CD4-positive, CD25-positive, alpha-beta regulatory T cell (primary cell): ENCODE measurements at places on chromosomes 13 and 19. TPM values are rescaled to one million over a fixed set of nuclear protein-coding genes. Genes with fewer than 3 reads are reported as not detected.
A peak's percentile ranks its signal among the peaks of the same experiment; 100 is the strongest.

DNA sequence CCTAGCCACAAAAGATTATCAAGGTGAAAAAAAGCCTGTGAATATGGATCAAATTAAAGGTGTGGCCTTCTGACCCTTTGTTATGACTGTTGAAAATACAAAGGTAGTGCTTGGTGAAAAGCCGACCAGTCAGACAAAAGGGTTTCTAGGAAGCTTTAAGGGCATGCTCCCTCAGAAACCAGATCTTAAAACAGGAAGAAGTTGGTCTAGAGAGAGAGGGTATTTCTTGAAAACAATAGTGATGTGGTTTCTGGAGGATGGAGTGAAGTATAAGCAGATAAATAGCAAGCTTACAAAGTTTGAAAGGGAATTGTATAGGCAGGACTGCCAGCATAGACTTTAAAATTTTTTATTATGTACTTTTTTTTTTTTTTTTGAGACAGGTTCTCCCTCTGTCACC lies 5.0 kb upstream of the EID2 start:
- no peak for DNase-seq

DNA sequence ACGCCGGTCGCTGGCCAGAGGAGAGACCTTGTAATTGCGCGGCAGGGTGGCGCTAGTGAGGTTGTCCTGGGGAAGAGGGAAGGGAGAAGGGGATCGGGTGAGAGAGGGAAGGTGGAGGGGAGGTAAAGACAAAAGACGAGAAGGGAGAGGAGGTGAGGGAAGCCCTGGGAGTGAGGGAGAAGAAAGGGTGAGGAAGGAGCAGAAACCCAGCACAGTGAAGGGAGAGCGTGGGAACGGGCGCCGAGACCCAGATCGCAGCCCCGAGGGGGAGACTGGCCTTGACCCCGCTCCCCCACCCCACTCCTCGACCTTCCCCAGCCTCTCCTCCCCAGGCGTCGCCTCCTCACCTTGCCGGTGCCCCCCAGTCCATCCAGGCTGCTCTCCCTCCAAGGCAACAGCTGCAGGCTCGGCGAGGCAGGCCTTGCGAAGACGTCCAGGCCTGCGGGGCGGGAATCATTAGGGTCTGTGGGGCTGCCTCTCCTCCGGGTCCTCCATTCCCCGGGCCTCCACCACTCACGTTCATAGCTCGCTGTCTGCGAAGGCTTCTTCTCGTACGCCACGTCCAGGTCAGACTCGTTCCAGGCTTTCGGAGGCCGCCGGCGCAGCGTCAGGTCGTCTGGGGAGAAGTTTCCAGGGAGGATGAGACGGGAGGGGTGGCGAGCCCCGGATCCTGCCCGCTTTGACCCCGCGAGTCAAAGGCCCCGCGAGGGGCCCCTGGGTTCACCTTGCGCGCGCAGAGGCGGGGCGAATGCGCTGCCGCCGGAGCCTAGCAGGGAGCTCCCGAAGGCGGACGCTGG lies 8.8 kb downstream of the PPP1R13L start:
- DNase-seq: no peak

GRCh38 chr19:2701361-2702169 lies 929 bp downstream of the GNG7 start:
- no peak for DNase-seq

HSH2D gene
- total RNA-seq: 45.5 TPM

- DNase-seq: peak; percentile 87
Observed at GRCh38 chr13:45367358-45367757, 26.4 kb upstream of the TPT1 start.

- DNase-seq: peak; percentile 67
Observed at GRCh38 chr13:71290963-71291841, 575.8 kb downstream of the DACH1 start.

- no peak for DNase-seq
Observed at GRCh38 chr19:42131149-42132029, 857 bp downstream of the POU2F2 start.

DNA sequence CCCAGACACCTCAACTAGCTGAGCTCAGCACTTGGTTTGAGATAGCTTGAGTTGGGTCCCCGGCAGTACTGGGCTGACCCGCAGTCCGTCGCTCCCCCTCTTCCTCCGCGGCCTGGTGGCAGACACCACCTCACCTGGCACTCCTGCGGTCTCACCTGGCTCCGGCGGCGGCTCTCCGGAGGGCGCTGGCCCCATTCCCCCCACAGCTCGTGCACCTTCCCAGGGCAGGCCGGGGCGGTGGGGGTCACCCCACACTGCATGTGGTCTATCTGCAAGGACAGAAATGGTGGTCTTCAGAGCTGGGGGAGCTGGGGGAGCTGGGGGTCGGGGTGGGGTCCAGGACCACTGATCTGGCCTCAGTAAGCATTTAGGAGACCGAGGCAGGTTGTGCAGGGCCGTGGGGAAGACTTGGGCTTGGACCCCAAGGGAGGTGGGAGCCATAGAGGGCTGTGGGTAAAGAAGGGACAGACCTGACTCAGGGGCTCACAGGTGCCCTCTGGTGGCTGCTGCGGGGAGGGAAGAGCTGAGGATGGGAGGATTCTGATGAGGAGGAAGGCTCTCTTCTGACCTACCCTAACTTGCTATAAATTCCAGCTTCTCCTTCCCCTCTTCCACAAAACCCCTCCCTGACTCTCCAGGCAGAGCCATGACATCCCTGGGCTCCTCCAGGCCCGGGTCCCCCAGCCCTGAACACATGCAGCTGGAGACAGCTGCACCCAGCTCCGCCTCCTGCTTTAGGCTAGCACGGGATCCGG lies 6.7 kb upstream of the PLIN4 start:
- DNase-seq: peak; percentile 60

DNA sequence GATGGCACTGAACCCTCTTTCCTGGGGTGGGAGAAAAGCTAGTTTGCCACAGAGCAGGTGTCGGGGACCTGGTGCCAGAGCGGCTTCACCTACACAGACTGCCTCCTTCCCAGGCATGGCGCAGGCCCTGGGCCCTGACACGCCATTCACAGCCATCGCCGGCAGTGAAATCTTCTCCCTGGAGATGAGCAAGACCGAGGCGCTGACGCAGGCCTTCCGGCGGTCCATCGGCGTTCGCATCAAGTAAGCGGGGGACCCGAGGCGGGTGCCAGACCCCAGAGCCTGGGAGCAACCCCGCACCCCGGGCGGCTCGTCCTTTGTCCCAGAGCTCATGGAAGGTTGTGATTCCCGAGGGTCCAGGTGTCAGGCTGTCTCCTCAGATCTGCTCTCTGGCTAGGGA lies 10.0 kb downstream of the LHB start:
- no peak for DNase-seq

MAP2K2 gene
- 98.2 TPM for total RNA-seq

DNA sequence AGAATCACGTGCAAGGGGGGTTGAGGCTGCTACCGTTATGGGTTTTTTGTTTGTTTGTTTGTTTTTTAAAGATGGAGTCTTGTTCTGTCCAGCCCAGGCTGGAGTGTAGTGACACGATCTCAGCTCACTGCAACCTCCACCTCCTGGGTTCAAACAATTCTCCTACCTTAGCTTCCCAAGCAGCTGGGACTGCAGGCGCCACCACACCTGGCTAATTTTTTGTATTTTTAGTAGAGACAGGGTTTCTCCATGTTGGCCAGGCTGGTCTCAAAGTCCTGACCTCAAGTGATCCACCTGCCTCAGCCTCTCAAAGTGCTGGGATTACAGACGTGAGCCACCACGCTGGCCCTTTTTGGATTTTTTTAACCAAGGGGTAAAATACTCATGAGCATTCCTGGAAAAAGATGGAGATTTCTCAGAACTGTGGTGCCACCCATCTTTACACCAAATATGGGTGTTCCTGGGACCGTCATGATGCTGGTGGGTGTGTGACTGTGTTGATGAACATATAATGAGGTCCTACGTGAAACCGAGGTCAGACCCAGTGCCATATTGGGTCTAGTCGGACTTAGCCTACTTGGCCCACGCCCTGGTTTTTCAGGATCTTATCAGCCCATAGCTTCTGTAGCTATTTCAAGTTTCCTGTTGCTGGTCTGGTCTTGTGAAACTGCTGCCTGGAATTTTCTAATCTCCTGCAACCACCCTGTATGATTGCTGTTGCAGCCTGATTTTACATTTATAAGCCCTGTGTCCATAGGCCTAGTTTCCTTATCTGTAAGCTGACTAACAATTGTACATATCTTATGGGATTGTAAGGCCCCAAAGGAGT lies 6.2 kb downstream of the PPP1R15A start:
- no peak for DNase-seq

DNA sequence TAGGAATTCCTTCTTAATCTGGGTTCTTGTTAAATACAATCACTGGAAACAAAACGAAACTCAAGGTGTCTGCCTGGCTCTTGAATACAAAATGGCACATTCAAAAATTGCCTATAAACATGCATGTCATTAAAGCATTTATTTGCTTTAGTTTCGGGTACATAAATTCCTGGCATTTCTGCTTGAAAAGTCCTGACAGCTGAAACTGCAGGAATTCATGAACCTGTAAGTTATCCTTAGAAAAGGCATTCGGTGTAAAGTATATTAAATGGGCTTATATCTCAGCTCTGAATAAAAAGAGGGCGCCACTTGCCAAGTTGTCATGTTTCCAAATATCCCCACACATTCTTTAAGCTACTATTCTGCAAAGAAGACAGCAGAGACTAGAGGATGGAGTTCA lies 32.9 kb downstream of the RXFP2 start:
- no peak for DNase-seq

DNA sequence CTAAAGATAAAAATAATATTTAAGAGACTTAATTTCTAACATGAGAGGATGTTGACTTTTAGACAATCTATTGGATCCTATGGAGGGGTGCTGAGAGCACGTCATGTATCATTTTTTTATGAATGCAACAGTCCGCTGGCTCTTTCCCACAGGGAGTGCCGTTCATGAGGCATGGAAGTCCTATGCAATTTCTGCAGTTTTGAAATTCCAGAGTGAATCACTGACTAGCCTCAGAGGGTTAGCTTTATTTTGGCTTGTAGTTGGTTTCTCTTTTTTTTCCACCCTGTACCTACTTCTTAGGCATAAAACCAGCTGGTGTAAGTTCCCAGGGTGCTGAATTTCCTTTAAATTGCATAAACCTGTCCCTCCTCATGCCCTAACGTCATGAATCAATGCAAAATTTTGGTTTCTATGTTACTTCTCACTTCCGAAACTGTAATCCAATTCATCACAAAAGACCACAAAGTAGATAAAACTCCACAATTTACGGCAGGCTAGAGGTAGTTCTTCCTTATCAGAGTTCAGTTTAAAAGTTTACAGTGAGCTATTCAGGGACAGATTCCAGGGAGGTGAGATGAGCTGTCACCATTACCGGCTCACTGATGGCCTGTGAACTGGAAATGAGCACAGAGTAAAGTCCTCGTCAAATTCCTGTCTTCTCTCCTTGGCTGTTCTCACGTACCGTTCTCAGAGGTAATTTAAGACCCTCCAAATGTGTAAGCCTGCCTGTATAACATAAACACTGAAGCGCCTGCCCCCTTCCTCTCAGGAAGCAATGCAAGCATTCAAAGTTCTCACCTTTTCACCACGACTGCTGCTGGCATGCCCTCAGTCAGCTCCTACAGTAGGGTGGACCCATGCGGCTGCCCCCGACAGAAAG lies 216.6 kb upstream of the SLC10A2 start:
- DNase-seq: no peak

DNA sequence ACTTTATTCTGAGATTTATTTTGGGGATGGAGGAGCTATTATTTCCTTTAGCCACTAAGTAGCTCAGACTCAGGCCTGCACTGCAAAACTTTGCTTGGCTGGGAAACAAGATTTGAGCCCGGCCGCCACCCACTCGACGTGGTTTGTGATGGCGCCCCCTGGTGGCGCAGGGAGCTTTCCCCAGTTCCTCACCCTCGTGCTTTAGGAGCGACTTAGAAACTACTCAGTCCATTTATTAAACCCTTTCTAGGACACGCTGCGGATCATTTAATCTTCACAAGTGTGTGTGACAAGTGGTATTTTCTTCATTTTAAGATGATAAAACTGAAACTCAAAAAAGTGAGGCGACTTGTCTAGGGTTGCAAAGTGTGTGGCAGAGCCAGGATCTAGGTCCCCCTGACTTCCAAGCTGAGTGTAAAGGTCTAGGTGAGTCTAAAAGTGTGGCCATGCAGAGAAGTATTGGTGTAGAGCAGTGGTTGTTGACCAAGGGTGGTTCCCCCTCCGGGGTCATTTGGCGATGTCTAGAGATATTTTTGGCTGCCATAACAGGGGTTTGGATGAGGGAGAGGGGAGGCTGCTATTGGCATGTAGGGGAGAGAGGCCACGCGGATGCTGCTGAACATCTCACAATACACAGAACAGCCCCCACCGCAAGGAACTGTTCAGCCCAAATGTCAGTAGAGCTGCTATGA lies 2.2 kb downstream of the CXCL17 start:
- DNase-seq: peak; percentile 63

GRCh38 chr19:44003461-44004009 lies 778 bp downstream of the ZNF230 start:
- no peak for DNase-seq

GRCh38 chr13:42039946-42040729 lies 8.3 kb upstream of the DGKH start:
- peak; percentile 85 for DNase-seq

- DNase-seq: no peak
Observed at GRCh38 chr13:102702965-102703725, 8.3 kb upstream of the METTL21C start.

GRCh38 chr13:31538067-31539042 lies 201.0 kb upstream of the RXFP2 start:
- no peak for DNase-seq

GRCh38 chr13:32001154-32001768 lies 30.3 kb upstream of the FRY start:
- peak; percentile 23 for DNase-seq

TTYH1 gene
- total RNA-seq: not detected

TJP3 gene
- total RNA-seq: 20.6 TPM

MOB3A gene
- total RNA-seq: 131 TPM

NEK5 gene
- total RNA-seq: not detected

TDRD12 gene
- 0.42 TPM for total RNA-seq

- no peak for DNase-seq
Observed at GRCh38 chr13:33489563-33489962, 204.0 kb upstream of the STARD13 start.
